ENCODE measurements at places on chromosomes 2 and 18.
A peak's percentile ranks its signal among the peaks of the same experiment; 100 is the strongest.

GRCh38 chr2:29520001-29520400, 401.4 kb downstream of the ALK start:
- peak; percentile 78 for DNase-seq

- DNase-seq: no peak
Measured at GRCh38 chr2:127053731-127054603, 53.0 kb downstream of the BIN1 start.

- no peak for DNase-seq
Measured at GRCh38 chr2:207787017-207787416, 17.3 kb upstream of the FZD5 start.

- no peak for DNase-seq
Measured at GRCh38 chr2:55252832-55253231, 16.2 kb downstream of the MTIF2 start.
